ENCODE measurements at places on chromosomes 6 and 20. TPM values are rescaled to one million over a fixed set of nuclear protein-coding genes. Genes with fewer than 3 reads are reported as not detected.

The B3GALT4 gene
- 4.1 TPM for total RNA-seq

The KHDC1L gene
- not detected for total RNA-seq

The PPIL6 gene
- 0.61 TPM for total RNA-seq

GRCh38 chr6:134253681-134254080, 64.2 kb downstream of the SGK1 start:
- H3K4me1 ChIP-seq = peaks cover 12% of the 10 kb centered on the region
- no peak for DNase-seq
- H3K4me3 ChIP-seq = no peak overlapping the region

The KCNK16 gene
- not detected for total RNA-seq

The LST1 gene
- total RNA-seq = 0.66 TPM

DNA sequence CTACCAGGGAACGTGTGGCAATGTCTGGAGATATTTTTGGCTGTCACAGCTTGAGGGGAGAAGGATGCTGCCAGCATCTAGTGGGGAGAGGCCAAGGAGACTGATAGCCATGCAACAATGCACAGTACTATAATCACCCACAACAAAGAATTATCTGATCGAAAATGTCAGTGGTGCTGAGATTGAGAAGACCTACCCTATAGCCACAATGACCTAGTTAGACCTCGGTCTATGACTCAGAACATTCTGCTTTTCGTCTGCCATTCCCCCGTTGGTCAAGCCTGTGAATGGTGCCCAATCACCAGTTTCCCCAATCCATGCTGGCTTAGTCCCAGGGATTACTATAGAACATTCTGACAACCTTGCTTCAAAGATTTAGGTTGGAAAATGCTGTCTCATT, 93.5 kb downstream of the TMEM200A start:
- H3K36me3 ChIP-seq = no peaks in the 10 kb centered on the region
- H3K27me3 ChIP-seq = no peaks in the 10 kb centered on the region
- 0 out of 2 replicates have a peak, but pooled peaks cover 5% of the 10 kb centered on the region for H3K4me1 ChIP-seq
- DNase-seq = no peak
- no peak overlapping the region for H3K4me3 ChIP-seq

GRCh38 chr6:56474532-56474931, 168.2 kb downstream of the DST start:
- peaks cover 5% of the 10 kb centered on the region for H3K4me1 ChIP-seq
- H3K4me3 ChIP-seq = no peak overlapping the region
- DNase-seq = no peak

DNA sequence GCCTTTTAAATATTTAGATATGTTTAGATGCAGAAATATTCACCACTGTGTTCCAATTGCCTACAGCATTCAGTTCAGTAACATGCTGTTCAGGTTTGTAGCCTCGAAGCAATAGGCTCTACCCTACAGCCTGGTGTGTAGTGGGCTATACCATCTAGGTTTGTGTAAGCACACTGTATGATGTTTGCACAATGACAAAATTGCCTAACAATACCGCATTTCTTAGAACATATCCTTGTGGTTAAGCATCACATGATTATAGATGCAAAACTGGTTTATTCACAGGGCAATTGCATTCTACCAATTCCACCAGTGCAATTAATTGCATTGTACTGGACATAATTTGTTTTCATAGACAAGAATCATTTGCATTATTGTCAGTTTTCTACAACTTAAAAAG, 7.9 kb upstream of the SLC22A16 start:
- no peak overlapping the region for H3K27ac ChIP-seq
- H3K4me1 ChIP-seq = no peaks in the 10 kb centered on the region
- H3K4me3 ChIP-seq = no peak overlapping the region
- DNase-seq = no peak

The GPX5 gene
- total RNA-seq = not detected

The SLC22A7 gene
- not detected for total RNA-seq

The KIAA1755 gene
- total RNA-seq = 0.16 TPM

- DNase-seq = no peak
- peaks cover 40% of the 10 kb centered on the region for H3K4me1 ChIP-seq
- peaks cover 48% of the 10 kb centered on the region for H3K36me3 ChIP-seq
- H3K27ac ChIP-seq = no peak overlapping the region
- H3K27me3 ChIP-seq = peaks cover 8% of the 10 kb centered on the region
Measured at GRCh38 chr6:14375930-14376329, 258.4 kb downstream of the CD83 start.

The SOD2 gene
- total RNA-seq = 86.3 TPM

DNA sequence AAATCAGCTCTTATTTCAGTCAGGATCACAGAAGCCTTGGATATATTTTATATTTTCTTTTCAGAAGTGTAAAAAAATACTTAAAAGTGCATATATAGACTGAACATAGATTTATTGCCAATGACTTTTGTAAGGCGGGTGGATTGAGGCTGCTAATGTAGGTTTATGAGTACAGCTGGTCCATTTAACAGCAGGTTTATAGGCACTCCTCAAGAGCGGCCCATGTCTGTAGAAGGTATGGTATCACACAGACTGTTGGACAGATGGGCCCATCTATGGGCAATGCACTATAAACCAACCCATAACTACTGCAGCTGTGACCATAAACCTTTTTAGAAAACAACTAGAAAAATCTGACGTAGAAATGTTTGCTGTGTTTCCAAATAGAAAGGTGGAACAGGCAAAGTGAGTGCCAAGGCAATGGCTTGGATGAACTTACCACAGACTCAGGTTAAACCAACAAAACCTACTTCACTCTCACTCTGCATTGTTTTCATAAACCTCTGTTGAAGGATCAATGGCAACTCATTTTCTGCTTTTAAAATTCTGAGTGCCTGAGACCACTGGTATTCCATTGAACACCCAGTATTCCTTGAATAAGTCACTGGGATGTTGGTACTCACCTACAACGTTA, 170.6 kb upstream of the EYA4 start:
- H3K36me3 ChIP-seq = no peaks in the 10 kb centered on the region
- no peak overlapping the region for H3K4me3 ChIP-seq
- no peak overlapping the region for H3K27ac ChIP-seq

GRCh38 chr6:111603685-111604084, 2.0 kb downstream of the TRAF3IP2 start:
- H3K36me3 ChIP-seq = peaks cover 3% of the 10 kb centered on the region
- peaks cover 39% of the 10 kb centered on the region for H3K4me1 ChIP-seq
- peak overlapping the region; percentile 84 for H3K4me3 ChIP-seq
- no peak for DNase-seq
- H3K27ac ChIP-seq = peak overlapping the region; percentile 15

- H3K36me3 ChIP-seq = no peaks in the 10 kb centered on the region
- H3K4me1 ChIP-seq = peaks cover 81% of the 10 kb centered on the region
- no peaks in the 10 kb centered on the region for H3K27me3 ChIP-seq
- peak overlapping the region; percentile 59 for H3K4me3 ChIP-seq
- H3K27ac ChIP-seq = peak overlapping the region; percentile 98
- no peak for DNase-seq
Measured at GRCh38 chr6:7145885-7146828, 38.4 kb downstream of the RREB1 start.

The SLPI gene
- 0.74 TPM for total RNA-seq

The RCAN2 gene
- total RNA-seq = 3.9 TPM

DNA sequence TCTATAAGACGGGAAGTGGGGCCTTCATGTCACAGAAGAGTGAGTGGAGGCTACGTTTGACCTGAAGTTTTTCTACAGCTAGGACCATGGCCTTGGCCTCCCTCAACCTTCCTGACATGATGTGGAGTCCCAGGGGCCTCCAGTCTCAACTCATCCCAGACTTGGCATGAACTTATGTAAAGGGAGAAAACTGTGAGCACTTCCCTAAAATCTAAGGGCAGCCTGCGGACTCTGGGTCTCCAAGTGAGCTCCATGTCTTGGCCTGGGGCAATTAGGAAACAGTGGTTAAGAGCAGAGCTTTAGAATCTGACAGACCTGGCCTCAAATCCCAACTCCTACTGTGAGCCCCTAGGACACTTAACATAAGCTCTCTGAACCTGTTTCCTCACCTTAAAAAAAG, 182.5 kb downstream of the ZNF217 start:
- no peak for DNase-seq
- no peaks in the 10 kb centered on the region for H3K27me3 ChIP-seq
- H3K27ac ChIP-seq = no peak overlapping the region
- H3K4me3 ChIP-seq = no peak overlapping the region

- H3K36me3 ChIP-seq = peaks cover 17% of the 10 kb centered on the region
- no peak overlapping the region for H3K4me3 ChIP-seq
- H3K27me3 ChIP-seq = no peaks in the 10 kb centered on the region
- H3K4me1 ChIP-seq = peaks cover 15% of the 10 kb centered on the region
Measured at GRCh38 chr6:5553767-5554166, 292.5 kb downstream of the FARS2 start.

GRCh38 chr6:3822747-3823445, 26.3 kb upstream of the FAM50B start:
- H3K27ac ChIP-seq = no peak overlapping the region
- peaks cover 38% of the 10 kb centered on the region for H3K4me1 ChIP-seq
- H3K36me3 ChIP-seq = no peaks in the 10 kb centered on the region
- DNase-seq = no peak
- peaks cover 16% of the 10 kb centered on the region for H3K27me3 ChIP-seq
- no peak overlapping the region for H3K4me3 ChIP-seq

The COL9A3 gene
- total RNA-seq = 123 TPM

The PTCRA gene
- not detected for total RNA-seq

The WFDC12 gene
- not detected for total RNA-seq

- no peak for DNase-seq
- no peaks in the 10 kb centered on the region for H3K36me3 ChIP-seq
- no peaks in the 10 kb centered on the region for H3K27me3 ChIP-seq
Measured at GRCh38 chr6:83600459-83600858, 88.1 kb downstream of the PRSS35 start.

The SRMS gene
- 0.46 TPM for total RNA-seq

Data from WTC11 (cell line).